Stimulated activated CD8-positive, alpha-beta memory T cell treated with anti-CD3 and anti-CD28 coated beads, Interleukin-15, amount 100 ng/mL, for 24 hours (primary cell): ENCODE measurements at places on chromosomes 12 and 14.

DNA sequence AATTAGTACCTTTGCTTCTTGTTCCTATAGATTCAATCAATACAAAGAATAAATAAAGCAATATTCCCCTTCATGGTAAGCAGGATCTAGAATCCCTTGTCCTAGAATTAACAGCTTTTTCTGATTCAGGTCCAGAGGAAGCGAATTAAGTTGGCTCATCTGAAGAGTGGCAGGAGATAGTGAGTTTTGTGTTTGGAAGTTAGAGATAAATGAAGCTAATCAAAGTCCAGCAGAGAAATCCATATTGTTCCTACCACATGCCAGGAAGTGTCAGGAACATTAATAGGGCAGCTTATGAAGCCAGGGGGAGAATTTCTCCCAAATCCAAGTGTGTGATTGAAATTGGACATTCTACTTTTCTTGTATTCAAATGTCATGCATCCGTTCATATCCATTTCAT is 13.9 kb downstream of the CAPZA3 start:
- no peak for DNase-seq

DNA sequence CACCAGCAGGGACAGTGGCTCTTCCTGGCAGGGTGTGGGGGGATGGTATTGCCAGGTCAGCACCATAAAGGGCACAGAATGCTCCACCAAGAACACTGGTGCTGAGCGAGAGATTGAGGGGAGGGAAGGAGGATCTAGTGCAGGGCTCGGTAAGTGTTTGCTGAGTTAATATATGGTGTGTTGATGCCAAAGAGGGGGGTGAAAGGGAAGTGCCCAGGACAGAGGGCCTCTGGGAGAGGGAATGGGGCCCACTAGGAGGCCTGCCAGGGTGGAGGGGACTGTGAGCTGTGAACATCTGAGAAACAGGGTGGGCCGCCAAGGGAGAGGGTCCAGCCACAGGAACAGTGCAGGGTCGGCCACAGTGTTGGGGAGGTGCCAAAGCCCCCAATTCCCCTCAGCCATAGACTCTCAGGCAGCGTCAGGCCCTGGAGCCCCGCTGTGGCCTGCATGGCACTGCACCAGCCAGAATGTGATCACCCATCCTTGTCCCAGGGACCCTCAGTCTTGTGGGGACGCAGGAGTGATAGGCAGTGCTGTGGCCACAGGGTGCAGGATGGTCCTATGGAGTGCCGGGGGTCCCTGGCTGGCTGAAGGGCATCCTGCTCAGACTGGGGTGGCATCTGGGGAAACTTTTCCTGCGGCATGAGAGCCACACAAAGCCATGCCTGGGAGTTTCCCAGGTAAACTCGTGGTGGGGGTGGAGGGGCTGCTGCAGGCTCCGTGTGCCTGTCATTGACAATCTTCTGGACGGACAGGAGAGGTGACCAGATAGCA is 11.9 kb downstream of the RIN3 start:
- DNase-seq: no peak

DNA sequence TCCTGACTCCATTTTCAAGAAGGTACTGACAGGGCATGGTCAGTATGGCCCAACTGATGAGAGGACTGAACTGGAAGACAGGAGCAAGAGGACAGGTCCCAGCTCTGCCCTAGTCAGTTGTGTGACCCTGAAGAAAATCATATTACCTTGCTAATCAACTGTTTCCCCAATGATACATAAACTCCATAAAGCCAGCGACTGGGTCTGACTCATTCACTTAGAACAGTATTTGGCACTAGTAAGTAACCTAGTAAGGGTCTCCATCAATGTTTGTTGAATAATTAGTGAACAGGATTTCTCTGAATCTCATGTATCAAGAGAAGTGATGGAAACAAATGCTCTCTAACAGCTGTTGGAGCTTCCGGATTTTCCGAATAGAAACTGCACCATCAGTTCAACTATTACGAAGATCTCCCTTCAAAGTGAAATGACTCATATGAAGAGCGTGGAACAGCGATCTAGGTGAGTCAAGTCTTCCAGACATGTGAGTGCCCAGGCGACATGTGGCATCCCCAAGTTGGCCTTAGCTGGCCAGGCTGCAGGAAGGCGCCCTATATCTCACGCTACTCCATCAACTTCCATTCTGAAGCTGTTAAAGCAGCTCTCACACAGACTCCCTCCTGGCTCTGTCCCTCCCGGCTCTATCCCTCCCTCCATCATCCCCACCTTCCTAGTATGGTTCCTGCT is 94.5 kb downstream of the TTC7B start:
- DNase-seq: no peak

DNA sequence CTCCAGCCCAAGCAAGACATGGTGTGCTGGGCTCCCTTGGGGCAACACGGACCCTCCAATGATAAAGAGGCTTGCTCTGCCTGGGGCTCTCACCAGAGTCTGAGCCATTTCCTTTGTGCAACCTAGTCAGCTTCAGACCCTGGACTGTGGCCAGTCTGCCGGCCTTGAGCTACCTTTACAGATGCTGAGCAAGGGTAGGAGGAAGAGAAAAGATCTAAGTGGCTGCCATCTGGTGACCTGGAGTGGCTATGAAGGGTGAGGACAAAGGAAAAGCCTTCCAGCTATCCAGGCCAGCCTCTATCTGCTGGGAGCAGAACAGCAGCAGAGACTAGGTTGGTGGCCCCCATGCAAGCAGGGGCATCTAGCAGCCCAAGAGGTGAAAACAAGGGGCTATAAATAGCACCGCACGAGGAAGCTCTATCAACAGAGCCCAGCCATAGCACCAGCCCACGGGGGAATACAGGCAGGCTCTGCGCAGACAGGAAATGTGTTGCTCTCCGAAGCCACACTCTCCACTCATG is 230.1 kb downstream of the FOXN3 start:
- DNase-seq: no peak

GRCh38 chr12:114013575-114014345 is 47.6 kb upstream of the RBM19 start:
- no peak for DNase-seq

GRCh38 chr14:79668951-79669350 is 542.4 kb downstream of the DIO2 start:
- DNase-seq: no peak

- DNase-seq: no peak
Observed at GRCh38 chr12:111638556-111638955, 39.4 kb upstream of the ATXN2 start.

- DNase-seq: no peak
Observed at GRCh38 chr12:123390498-123391426, 6.8 kb downstream of the KMT5A start.
